ENCODE measurements at places on chromosomes 3 and 15.

DNA sequence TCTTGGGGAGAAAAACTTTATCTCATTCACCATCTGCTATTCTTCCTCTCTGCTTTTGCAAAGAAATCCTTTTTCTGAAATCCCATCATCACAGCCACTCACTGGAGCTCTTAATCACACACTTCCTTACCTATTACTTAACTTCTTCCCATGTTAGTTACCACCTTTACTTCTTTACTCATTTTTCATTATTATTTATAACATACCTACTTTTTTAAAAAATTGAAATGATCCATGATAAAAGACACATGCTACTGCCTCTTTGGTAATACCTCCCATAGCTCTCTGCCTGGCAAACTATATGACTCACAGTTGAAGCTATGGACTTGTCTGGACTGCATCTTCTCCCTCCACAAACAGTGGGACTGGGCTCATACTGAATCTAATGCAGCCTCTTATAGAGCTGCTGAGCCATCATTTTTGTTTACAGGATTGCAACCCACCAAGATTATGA lies 150.3 kb downstream of the TNIK start:
- H3K36me3 ChIP-seq = 0 out of 2 replicates have a peak, but pooled peaks cover 7% of the 10 kb centered on the region
- peak overlapping the region; percentile 5 for H3K4me3 ChIP-seq
- H3K27ac ChIP-seq = peak overlapping the region; percentile 62
- H3K4me1 ChIP-seq = peaks cover 59% of the 10 kb centered on the region

- H3K36me3 ChIP-seq = peaks cover 11% of the 10 kb centered on the region
- H3K4me3 ChIP-seq = peak overlapping the region; percentile 74
- H3K27ac ChIP-seq = peak overlapping the region; percentile 76
Measured at GRCh38 chr3:42072831-42073301, 18.3 kb upstream of the TRAK1 start.

DNA sequence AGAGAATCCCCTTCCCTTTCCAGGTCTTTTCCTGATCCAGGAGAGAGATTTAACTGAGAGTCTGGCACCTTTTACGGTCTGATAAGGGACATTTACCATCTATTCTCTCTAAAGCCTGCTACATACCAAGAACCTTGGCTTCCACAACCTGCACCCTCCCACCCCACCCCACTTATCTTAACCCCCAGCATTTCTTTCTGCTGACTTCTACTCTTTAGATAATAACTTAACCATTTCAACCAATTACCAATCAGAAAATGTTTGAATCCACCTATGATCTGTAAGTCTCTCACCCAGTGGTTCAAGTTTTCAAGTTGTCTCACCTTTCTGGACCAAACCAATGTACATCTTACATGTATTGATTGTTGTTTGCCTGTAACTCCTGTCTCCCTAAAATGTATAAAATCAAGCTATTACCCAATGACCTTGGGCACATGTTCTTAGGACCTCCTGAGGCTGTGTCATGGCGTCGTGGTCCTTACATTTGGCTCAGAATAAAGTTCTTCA lies 74.0 kb downstream of the MCF2L2 start:
- no peak overlapping the region for H3K27ac ChIP-seq
- no peak for DNase-seq
- H3K27me3 ChIP-seq = peaks cover 19% of the 10 kb centered on the region
- no peaks in the 10 kb centered on the region for H3K4me1 ChIP-seq

DNA sequence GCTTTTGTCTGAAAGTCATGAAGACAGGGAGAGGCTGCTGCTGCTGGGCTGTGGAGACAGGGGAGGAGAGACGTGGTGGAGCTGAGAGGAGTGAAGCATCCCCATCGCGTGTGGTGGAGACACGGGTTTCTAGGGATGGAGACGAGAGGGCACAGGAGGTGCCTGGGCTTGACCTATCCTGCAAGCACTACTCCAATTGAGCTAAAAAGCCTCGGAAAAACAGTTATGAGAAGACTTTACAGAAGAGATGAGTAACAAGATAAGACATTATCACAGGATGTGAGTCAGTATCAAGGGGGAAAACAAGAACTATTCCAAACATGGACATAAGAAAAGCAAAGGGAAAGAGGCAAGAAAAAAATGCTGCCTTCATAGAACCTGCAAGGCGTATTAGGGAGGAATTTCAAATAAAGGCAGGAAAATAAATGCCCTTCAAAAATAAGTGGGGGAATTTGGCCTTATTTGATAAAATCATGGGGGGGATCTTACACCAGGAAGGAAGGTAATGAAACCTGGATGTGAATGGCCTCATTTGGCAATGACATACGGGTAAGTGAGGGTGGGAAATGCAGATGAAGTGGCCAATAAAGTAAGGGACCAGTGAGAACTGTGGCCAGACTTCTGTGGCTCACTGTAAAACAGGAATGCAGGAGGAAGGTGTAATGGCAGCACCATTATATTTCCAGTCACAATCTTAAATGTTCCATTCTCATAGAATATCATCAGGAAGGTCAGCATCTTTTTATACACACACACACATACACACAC lies 97.9 kb downstream of the PLD1 start:
- DNase-seq = peak; percentile 59
- peaks cover 16% of the 10 kb centered on the region for H3K36me3 ChIP-seq
- peaks cover 25% of the 10 kb centered on the region for H3K4me1 ChIP-seq

DNA sequence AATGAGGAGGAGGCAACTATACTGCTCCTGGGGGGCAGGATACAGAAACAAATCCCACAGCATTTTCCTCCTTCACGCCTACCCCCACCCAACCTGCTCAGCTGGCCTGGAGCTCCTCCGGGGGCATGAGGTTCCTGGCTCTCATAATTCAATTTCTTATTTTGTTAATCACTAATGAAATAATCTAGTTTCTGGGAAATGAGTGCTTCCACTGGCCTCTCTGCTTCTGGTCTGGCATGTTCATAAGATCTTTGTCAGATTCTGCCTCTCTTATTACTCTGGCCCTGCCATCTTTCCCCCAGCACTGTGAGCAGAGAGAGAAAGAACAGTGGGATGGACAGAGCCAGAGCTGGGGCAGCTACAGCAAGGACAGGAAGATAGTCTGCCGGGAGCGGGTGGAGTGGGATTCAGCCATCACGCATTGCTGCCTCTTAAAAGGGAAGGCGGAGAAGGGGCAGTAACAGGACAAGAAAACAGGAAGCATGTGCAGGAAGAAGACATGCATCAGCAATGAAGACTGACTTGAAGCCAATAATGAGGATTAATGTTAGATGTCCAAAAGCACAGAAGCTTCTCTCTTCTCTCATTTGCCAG lies 13.6 kb downstream of the RPAP1 start:
- H3K27me3 ChIP-seq = no peaks in the 10 kb centered on the region
- no peak overlapping the region for H3K4me3 ChIP-seq
- H3K4me1 ChIP-seq = no peaks in the 10 kb centered on the region
- DNase-seq = no peak

- no peaks in the 10 kb centered on the region for H3K27me3 ChIP-seq
- peaks cover 17% of the 10 kb centered on the region for H3K36me3 ChIP-seq
- no peak overlapping the region for H3K4me3 ChIP-seq
- H3K27ac ChIP-seq = peak overlapping the region; percentile 74
- DNase-seq = no peak
- H3K4me1 ChIP-seq = peaks cover 92% of the 10 kb centered on the region
Measured at GRCh38 chr3:111591555-111591954, 3.6 kb downstream of the ZBED2 start.
